ENCODE measurements at places on chromosomes 13 and 19. TPM values are rescaled to one million over a fixed set of nuclear protein-coding genes. Genes with fewer than 3 reads are reported as not detected.
A peak's percentile ranks its signal among the peaks of the same experiment; 100 is the strongest.

The AMER2 gene
- not detected for total RNA-seq

The AP1M2 gene
- total RNA-seq = not detected

The DBP gene
- total RNA-seq = 12.8 TPM

The LINGO3 gene
- total RNA-seq = not detected

The TRIP10 gene
- total RNA-seq = 99.3 TPM

The CPB2 gene
- not detected for total RNA-seq

The B3GNT8 gene
- total RNA-seq = 6.7 TPM

The VAV1 gene
- 1.4 TPM for total RNA-seq

The FFAR2 gene
- 0.22 TPM for total RNA-seq

The TBXA2R gene
- total RNA-seq = 3.2 TPM

- no peak for DNase-seq
Measured at GRCh38 chr13:78499802-78500201, 103.5 kb downstream of the POU4F1 start.

GRCh38 chr13:113903912-113904311, 40.0 kb upstream of the GAS6 start:
- DNase-seq = no peak

- DNase-seq = no peak
Measured at GRCh38 chr19:38375098-38375493, 725 bp downstream of the PSMD8 start.

- no peak for DNase-seq
Measured at GRCh38 chr13:105798541-105798940, 736.9 kb downstream of the EFNB2 start.

GRCh38 chr19:56864443-56865125, 24.1 kb upstream of the PEG3 start:
- DNase-seq = peak; percentile 29

GRCh38 chr19:58498316-58499020, 13.3 kb downstream of the SLC27A5 start:
- DNase-seq = no peak

GRCh38 chr19:35117116-35117515, 1.5 kb downstream of the FXYD3 start:
- DNase-seq = no peak

DNA sequence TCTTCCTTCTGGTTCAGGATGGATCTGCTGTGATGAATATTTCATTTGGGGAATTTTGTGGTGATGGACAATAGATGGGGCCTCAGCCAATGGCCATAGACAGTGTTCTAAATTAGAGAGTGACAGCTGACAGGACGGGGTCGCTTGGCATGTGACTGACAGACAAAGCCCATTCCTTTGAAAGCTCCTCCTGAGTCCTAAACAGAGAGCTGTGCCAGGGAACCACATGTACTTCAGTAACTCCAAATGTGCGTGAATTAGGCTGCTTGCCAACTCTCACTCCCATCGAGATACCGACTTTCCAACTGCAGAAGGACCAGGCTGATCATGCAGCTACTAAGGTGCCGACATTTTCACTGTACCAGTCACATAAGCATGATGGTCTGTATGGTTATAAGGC, 187.7 kb downstream of the SHISA2 start:
- DNase-seq = no peak

GRCh38 chr19:58518256-58519086, 1.1 kb downstream of the ZBTB45 start:
- no peak for DNase-seq

GRCh38 chr13:38180126-38180525, 169.5 kb upstream of the UFM1 start:
- DNase-seq = no peak

GRCh38 chr13:113922412-113923118, 51.3 kb downstream of the C13orf46 start:
- DNase-seq = no peak

DNA sequence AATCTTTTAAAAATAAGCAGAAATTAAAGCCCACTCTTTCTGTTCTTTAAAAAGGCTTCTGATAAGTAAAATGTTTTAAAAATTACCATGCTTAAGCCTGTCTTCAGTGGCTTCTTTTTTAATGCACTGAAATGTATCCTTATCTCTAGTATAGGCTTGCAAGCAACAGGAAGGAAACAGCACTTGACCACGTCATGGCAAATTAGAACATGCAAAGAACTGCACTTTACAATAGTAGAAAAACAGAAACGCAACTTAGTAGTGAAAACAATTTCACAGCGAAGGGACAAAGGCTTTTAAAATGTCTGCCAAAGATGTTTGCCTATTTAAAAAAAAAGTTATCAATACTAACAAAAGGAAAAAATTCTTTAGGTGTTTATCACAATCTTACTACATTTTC, 36.3 kb downstream of the ELF1 start:
- peak; percentile 76 for DNase-seq

- DNase-seq = no peak
Measured at GRCh38 chr19:39737351-39737750, 478 bp downstream of the CLC start.

- DNase-seq = no peak
Measured at GRCh38 chr13:83935566-83935965, 53.3 kb upstream of the SLITRK1 start.

- no peak for DNase-seq
Measured at GRCh38 chr13:98315466-98315865, 138.4 kb upstream of the RNF113B start.

- peak; percentile 63 for DNase-seq
Measured at GRCh38 chr19:51689751-51690453, 3.2 kb upstream of the SPACA6 start.

- no peak for DNase-seq
Measured at GRCh38 chr13:65453982-65454381, 1776.2 kb downstream of the PCDH9 start.

- no peak for DNase-seq
Measured at GRCh38 chr19:11087870-11088505, 1.3 kb upstream of the LDLR start.

- peak; percentile 48 for DNase-seq
Measured at GRCh38 chr19:1624458-1624857, 19.2 kb upstream of the UQCR11 start.

DNA sequence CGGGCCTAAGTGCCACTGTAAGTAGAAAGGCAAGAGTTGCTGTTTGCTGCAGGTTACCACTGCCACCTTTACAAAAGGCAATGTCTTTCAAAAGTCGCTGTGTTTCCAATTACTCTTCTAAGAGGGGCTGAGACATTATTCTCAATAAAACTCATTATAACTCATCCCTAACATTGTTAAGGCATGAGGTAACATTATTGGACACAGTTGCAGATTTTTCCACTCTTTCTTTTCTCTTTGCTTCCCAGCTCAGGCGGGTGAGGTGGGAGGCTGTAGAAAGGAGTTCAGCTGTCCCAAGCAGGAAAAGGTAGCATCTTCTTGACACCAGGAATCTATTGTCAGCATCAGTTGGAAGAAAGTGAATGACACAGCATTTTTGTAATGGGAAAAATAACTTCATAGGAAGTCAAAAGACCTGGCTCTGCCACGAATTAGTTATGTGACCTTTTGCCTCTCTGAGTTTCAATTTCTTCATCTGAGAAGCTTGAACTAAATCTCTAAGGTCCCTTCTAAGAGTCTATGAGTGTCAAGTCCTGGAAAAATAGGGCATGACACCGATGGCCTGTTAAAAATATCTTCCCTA, 2.1 kb upstream of the UBL3 start:
- DNase-seq = no peak
